Aorta (tissue), 5 donors: ENCODE measurements at places on chromosomes 13 and 19.

DNA sequence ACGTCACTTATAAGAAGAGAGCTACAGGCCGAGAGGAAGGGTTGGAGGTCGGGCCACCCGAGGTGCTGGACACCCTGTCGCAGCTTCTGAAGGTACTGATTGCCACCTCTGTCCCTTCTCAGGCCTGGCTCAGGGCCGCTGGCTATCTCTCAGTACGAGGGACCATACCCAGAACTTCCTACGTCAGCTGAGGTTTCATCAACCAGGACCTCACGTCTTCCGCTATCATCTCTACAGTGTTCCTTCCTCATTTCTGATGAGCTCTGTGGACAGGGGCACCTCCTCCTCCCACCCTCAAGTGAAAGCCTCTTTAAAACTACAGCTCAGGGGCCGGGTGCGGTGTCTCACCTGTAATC is 58.2 kb upstream of the USE1 start:
- DNase-seq, result no peak

DNA sequence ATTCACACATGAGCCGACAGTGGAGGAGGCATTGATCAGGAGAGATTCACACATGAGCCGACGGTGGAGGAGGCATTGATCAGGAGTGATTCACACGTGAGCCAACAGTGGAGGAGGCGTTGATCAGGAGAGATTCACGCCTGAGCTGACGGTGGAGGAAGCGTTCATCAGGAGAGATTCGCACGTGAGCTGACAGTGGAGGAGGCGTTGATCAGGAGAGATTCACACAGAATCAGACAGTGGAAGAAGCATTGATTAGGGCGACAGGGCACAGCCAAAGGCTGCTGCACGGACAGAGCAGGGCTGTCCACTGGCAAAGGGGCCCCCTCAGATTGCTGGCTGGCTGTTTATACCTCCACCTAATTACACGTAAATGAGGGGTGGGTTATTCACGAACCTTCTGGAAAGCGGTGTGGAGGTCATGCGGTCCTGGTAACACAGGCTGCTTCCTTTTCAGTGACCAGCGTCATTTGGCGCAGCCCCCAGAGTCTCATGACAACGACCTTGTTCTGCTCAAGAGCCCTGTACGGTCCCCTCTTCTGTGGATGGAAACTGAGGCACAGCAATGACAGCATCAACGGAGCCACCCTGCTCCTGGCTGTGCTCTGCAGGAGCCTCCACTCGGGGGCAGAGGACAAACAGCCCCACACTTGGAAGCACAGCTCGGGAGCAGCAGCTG is 50.6 kb upstream of the GAS6 start:
- no peak for DNase-seq

DNA sequence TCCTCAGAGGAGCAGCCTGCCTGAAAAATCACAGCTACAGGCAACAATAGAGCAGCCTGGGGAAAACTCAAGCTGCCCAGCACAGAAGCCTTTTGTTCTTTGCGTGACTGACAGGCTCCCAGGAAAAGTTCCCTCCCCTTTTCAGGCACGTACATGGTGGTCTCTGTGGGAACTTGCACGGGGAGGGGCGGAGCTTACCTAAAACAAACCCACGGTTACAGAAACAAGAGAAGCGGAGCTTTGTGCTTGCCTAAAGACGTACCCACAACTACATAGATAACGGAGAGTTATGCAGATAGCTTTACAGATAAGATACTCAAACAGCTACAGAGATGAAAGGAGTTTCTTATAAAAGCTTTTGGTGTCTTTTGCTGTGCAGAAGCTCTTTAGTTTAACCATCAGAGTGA is 11.4 kb downstream of the ETFB start:
- no peak for DNase-seq

GRCh38 chr13:114212158-114212495 is 22.6 kb upstream of the CDC16 start:
- DNase-seq, result no peak

- no peak for DNase-seq
Measured at GRCh38 chr19:56144376-56144775, 3.3 kb downstream of the ZNF444 start.

- DNase-seq, result no peak
Measured at GRCh38 chr13:112204346-112205327, 137.7 kb downstream of the SOX1 start.

DNA sequence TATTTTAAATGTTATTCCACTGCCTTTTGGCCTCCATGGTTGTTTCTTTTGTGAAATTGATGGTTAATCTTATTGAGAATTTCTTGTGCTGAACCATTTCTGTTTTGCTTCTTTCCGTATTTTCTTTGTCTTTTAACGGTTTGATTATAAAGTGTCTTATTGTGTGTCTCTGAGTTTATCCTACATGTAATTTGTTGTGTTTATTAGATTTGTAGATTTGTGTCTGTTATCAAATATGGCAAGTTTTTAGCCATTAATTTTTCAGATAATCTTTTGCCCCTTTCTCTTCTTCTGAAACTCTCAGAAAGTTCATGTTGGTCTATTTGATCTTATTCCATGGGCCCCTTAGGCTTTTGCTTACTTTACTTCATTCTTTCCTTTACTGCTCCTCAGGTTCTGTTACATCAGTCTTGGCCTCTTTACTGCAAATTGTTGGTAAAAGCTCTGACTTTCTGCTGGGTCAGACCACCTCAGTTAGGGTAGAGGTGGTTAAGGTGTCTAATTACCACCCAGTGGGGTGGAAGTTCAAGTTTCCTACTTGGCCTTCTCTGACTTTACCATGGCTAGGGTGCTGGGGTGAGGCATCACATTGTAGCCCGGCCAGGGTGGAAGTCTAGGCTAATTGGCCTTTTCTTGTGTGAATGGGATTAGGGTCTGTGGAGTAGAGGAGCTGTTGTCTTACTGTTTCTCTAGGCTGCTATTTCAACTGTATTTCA is 58.3 kb downstream of the ZMYM2 start:
- DNase-seq, result no peak

DNA sequence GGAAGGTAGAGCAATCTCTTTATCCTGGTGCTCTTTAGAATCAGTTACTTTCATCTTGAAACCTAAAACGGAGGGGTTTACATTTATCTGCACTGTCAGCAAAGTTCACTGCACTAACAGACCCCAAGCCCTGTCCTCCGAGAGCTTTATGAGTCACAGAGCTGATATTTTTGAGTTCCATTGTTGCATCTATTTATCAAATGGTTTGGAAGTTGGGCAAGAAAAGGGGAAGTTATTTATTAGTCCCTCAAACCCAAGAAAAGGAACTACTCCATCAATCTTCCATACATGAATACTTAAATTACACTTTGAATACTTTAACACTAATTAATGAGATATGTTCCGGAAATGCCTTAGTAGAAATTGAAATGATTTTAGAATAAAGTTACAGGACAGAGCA is 55.5 kb downstream of the EDNRB start:
- no peak for DNase-seq

DNA sequence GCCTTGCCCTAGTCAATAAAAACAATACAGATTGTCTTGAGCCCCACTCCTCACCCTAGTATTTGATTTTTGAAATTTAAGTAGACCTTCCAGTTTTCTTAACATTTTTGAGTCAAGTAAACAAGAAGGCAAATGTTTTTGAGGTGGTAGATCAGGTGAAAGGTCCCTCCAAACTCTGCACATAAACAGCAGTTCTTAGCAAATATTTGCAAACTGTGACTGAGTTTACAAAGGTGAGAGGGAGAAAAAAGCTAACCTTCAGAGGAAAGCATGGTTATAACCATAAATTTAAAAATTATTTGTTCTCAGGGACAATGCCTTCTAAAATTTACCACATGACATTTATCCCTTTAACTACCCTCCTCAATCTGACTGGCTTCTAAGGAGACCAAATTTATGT is 84.6 kb upstream of the PCDH17 start:
- DNase-seq, result no peak

- DNase-seq, result no peak
Measured at GRCh38 chr13:49638030-49638743, 9.9 kb downstream of the ARL11 start.

DNA sequence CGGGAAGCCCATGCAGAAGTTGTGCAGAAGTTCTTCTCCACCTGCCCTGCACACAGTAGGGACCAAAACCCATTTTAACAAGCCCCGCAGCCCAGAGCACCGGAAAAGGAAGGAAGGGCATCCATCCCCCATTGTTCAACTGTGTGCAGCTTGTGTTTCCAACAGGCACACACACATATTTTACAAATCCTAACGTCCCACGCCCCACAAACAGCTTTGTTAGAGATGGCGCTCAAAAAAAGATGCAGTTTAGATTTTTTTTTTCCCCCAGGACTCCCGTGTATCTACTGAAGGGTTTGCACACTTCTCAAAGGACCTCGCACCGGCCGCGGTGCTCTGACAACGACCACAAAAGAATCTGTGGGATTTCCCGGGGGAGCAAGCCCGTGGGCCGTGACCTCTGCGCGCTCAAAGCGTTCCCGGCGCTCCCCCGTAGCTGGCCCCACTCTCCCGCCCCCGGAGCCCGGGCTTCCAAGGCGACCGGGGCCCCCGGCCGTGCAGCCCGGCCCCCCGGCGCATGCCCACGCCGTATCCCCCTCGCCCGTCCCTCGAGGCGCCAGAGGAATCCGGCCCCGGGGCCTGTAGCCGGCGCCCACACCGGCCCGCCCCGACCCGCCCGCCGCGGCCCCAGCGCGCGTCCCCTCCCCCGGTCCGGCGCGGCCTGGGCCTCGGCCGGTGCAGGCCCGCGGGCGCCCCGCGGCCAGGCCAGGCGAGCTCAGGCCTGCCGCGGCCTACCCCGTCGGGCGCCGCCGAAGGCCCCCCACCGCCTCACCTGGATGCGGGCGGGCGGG is 523 bp downstream of the ELAVL1 start:
- DNase-seq, result no peak

- DNase-seq, result no peak
Measured at GRCh38 chr13:99871249-99871898, 100.2 kb downstream of the ZIC5 start.

GRCh38 chr19:17160908-17161307 is 54.2 kb upstream of the USE1 start:
- DNase-seq, result no peak

DNA sequence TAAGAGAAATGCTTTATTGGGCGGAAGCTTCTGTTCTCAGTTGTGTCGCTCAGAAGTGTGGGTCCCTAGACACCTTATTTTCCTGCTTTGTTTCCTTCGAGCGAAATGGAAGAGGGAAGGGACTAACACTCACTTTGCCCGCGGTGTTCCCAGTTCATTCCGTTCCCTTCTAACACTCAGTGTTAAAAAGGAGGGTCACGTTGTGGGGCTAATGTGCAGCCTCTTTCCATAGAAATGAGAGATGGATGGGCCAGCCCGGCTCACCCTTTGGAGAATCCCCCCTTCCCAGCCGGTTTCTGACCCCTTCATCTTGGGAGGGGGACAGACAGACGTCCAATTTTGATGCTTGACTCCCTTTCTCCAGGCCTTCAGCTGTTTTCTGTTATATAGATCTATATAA is 2.3 kb downstream of the ATP11A start:
- peak; percentile 15 for DNase-seq

DNA sequence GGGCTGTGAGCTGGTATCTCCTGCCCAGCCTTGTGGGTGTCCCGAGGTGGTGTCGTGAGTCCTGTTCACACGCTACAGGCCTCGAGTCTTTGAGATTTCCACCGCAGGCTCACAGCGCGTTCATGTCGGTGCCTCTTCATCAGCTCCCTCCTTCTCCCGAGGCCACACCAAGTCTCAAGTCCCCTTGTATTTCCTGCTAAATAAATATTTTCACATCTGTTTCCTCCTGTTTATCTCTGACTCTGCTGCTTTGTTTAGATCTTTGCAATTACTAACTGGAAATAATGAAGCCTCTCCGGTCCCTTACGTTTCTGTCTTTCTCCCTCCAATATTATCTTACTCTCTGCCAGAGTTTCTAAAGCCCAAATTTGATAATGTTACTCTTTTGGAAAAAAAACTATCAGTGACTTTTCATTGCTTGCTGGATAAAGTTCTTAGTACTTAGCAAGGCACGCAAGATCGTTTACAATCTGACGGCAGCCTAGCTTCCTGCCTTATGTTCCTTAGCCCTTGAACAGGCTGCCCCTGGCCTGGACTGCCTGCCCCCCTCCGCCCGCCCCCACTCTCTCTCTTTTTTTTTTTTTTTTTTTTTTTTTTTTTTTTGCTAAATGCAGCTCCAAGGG is 130.5 kb upstream of the RNF113B start:
- no peak for DNase-seq

DNA sequence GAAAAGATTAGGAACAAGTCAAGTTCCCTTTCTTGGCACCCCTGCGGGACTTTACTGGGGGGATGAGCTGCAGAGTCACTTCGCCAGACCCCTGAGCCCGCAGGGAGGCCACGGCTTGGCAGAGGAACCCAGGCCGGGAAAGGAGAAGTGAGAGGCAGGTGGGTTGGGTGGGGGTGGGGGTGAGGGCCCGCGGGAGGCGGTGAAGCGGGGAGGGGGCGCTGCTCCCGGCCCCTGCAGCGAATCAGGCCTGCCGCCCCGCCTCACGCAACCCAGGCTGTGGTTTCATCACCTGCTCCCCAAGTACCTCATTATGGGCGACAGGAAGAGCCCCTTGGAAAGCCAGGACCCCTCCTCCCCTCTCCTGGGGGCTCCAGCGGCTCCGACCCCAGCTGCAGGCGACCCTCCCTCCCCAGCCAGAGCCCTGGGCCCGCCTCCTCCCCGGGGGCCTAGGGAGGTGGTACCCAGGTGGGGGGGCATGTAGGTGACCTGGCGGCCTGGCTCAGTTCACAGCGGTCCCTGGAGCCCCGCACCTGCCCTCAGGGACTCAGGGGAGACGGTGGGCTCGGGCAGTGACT is 9.5 kb downstream of the MEF2B start:
- DNase-seq, result no peak

GRCh38 chr19:38736413-38737280 is 7.6 kb downstream of the CAPN12 start:
- DNase-seq, result no peak

DNA sequence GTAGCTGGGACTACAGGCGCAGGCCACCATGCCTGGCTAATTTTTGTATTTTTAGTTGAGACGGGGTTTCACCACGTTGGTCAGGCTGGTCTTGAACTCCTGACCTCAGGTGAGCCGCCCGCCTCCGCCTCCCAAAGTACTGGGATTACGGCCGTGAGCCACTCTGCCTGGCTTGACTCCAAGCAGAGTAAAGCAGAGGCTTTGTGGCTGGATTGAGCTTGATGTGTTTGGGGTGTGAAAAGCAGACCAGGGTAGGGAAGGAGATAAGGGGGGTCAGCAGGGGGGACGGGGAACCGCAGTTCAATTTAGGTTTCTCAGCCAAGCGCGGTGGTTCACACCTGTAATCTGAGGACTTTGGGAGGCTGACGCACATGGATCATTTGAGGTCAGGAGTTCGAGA is 4.2 kb upstream of the CLPP start:
- DNase-seq, result no peak

GRCh38 chr19:34505321-34506025 is 23.9 kb downstream of the WTIP start:
- no peak for DNase-seq
